ENCODE measurements at places on chromosomes 3 and 15. TPM values are rescaled to one million over a fixed set of nuclear protein-coding genes. Genes with fewer than 3 reads are reported as not detected.
A peak's percentile ranks its signal among the peaks of the same experiment; 100 is the strongest.

DNA sequence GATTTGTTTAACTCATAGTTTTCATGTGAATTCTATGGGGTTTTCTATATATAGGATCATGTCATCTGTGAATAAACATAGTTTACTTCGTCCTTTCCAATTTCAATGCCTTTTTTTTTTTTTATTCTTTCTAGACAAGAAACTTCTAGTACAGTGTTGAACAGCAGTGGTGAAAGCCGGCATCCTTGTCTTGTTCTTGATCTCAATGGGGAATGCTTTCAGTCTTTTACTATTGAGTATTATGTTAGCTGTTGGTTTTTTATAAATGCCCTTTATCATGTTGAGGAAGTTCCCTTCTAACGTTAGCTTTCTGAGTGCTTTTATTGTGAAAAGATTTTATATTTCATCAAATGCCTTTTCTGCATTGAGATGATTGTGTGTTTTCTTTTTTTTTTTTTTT, 69.0 kb downstream of the SLMAP start:
- no peak overlapping the region for H3K27ac ChIP-seq
- H3K4me1 ChIP-seq: peaks cover 9% of the 10 kb centered on the region
- H3K27me3 ChIP-seq: no peaks in the 10 kb centered on the region
- DNase-seq: no peak
- no peaks in the 10 kb centered on the region for H3K36me3 ChIP-seq

SLC27A2 gene
- not detected for polyA plus RNA-seq

- H3K27me3 ChIP-seq: peaks cover 71% of the 10 kb centered on the region
- DNase-seq: no peak
- peaks cover 19% of the 10 kb centered on the region for H3K4me1 ChIP-seq
- H3K36me3 ChIP-seq: no peaks in the 10 kb centered on the region
- H3K27ac ChIP-seq: no peak overlapping the region
- peak overlapping the region; percentile 51 for H3K4me3 ChIP-seq
Measured at GRCh38 chr3:55480911-55481743, 6.0 kb downstream of the WNT5A start.

- DNase-seq: no peak
- no peaks in the 10 kb centered on the region for H3K27me3 ChIP-seq
- H3K4me1 ChIP-seq: no peaks in the 10 kb centered on the region
Measured at GRCh38 chr3:192261135-192261534, 466.2 kb downstream of the FGF12 start.

GRCh38 chr3:49377483-49377882, 19.3 kb upstream of the GPX1 start:
- peaks cover 12% of the 10 kb centered on the region for H3K4me1 ChIP-seq
- H3K4me3 ChIP-seq: no peak overlapping the region
- H3K36me3 ChIP-seq: peaks cover 33% of the 10 kb centered on the region
- H3K27ac ChIP-seq: no peak overlapping the region
- H3K27me3 ChIP-seq: no peaks in the 10 kb centered on the region

Data from heart left ventricle (tissue), 16 donors.